ENCODE measurements at places on chromosomes 5 and 9.

DNA sequence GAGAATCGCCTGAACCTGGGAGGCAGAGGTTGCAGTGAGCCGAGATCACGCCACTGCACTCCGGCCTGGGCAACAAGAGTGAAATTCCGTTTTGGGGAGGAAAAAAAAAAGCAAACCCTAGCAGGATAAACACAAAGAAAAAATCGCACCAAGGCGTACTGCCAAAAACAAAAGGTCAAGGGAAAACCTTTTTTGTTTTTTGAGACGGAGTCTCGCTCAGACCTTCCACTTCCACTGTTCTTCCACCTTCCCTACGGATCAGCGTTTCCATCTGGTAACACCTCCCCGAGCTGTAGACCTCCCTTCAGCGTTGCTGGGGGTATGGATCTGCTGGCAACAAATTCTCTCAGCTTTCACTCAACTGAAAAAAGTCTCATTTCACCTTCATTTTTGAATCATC lies 20.1 kb upstream of the FCN2 start:
- no peak for DNase-seq

DNA sequence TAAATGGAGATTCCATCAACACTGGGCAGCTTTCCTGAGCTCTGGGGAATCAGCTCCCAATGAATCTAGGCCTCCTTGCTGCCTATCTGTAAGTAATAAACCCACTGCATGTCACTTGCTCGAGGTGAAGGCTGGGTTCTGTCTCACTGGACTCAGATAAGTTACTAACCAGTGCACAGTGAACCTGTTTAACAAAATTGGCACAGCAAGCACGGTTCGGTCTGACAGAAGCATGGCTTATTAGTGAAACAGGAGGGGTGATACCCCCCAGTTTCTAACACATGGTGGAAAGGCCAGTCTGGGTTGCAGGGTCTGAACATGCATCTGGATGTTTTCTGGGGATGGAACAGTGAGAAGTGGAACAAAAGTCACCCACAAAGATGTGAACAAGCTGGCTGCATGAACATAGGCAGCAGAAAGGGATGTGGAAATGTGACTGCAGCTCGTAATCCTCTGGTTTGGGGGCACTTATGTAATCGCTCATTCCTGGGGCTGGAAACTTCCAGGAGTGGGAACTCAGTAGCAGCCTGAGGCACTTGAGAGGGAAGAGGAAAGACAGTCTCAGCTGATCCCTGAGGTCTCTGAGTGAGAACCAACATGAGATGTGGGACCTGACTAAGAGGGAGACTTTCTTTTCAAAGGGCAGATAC lies 37.7 kb downstream of the UGT3A2 start:
- DNase-seq, result no peak

DNA sequence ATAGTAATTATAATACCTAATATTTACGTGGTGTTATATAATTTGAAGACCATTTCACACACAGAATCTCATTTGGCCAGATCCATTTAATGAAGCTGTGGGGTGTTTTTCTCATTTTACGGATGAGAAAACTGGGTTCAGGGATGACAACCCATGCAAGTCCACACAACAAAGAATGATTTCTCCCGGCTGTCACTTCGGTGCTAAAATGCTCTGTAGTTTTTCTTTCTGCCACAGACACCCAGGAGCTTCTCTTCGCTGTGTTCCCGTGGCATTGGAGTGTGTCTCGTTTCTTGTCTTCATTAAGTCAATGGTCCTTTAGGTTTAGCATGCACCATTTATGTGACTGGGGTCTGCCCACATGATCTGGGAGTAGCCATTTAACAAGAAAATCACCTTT lies 308.5 kb downstream of the ENC1 start:
- DNase-seq, result no peak

DNA sequence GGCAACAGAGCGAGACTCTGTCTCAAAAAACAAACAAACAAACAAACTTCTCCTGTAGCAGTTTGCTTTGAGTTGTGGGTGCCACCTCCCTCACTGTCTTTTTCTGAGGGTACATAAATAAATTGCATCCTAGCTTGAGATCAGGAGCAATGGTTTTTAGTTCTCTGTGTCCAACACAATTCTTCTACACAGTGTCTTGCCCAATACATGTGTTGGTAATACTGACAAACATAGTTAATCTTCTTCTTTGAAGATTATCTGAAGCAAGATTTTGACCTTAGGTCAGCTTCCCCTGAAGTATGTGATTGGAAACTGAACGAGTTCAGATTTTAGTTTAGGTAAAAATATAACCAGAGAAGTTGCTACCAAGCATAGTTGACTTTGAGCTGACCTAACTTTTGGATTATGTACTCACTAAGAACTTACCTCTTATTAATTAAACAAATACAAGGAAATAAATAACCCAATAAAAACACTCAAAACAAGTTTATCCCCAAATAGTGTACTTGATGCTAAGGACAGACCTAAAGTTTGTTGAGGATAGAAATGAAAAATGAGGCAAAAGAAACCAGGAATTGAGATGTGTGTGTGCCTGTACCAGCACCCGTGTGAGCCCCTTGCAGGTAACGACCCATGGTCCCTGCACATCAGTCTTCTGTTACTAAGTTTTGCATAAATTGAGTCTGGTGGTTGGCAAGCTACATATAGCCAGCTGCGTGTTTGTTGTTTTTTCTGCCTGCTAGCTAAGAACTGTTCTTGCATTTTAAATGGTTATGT lies 16.2 kb downstream of the TJP2 start:
- DNase-seq, result no peak

DNA sequence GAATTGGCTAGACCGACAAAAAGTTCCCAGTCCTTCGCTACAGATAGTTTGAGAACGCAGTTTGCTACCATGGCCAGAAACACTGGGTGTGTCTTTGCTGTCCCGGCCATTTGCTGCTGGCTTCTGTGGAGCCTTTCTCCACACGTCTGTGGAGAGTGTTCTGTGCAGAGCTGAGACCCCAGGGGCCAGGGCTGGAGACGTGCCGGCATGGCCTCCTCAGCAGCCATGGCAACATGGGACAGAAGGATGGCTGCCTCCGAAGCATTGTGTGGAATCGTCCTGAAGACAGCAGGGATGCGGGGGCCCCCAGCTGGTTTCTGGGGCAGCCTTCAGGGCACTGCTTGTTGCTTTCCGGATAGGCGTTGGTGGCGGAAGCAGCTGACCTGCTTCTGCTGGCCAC lies 142.8 kb downstream of the GADD45G start:
- DNase-seq, result no peak

DNA sequence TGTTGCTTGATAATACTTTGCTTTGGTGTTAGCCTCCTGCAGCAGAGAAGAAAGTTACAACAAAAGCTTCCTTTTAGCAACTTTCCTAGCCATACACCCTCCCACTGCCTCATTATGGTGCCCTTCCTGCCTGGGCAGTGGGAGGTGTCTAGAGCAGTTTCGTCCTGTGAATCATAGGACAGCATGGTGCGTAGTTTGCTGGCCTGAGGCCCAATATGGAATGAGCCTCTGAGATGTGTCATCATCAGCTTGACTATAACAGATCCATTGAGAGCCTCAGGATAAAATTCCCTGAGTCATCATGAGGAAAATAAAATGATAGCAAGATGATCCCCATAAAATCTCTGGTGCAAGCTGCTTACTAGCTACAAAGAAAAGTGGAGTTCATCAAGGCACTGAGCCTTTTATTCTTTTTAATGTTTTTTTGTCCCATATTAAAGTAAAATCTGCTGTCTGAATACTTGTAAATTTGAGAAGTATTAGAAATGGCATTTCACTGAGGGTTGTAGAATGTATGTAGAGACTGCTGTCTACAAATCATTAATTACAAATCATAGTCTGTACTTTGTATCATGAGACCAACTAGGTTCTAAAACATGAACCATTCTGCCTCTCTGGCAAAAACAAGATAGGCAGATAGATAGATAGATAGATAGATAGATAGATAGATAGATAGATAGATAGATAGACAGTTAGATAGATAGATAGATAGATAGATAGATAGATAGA lies 303.0 kb upstream of the PDE4D start:
- no peak for DNase-seq

DNA sequence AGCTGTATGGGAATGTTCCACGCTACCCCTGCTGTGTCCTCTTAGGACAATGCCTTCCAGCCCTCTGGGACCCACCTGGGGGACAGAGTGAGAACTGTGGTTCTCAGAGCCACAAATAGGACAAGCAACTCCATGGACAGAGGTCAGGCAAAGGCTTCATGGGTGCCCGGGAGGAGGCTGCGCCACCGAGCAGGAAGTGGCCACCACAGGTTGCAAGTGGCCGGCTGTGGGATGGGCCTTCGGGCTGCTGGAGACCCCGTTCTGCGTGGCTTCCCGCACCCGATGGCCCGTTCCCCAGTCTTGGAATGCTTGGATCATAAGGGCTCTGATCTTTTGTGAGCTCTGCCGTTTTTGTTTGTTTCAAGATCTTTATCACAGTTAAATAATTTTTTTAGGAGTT lies 118.8 kb downstream of the BOD1 start:
- no peak for DNase-seq

DNA sequence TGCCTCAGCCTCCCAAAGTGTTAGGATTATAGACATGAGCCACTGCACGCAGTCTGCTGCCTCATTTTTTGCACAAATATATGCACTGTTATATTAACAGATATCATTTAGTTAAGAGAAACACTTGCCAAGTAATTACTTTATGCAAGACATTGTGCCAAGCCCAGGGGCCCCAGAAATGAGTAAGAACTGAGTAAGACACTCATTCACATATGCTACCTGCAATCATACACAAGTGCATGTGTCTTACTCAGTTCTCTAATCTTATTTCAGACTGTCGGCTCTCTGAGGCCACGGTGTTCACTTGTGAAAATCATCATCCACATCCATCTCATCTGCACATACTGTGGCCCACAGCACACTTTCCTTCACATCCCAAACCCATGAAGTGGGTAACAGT lies 16.0 kb downstream of the TRAF1 start:
- no peak for DNase-seq

- no peak for DNase-seq
These were observed 1148.1 kb upstream of the ACO1 start for GRCh38 chr9:31236344-31236743.

DNA sequence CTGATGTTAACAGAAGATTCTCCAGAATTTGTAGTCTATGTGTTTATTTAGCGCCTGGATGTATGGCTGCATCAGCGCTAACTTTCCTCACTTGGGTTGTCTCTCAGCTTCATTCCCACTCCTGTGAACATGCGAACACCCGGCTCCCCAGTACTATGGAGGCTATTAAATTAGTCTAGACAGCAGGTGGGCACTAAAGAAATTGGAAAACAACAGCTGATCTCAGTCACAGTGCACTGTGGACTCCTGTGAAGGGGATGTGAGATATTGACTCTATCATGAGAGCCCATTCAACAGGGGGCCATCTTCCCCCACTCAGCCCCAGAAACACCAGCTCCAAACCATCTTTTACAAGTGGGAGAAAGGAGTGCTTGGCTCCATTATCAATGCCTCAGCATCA lies 471.0 kb downstream of the KDM4C start:
- DNase-seq, result no peak

DNA sequence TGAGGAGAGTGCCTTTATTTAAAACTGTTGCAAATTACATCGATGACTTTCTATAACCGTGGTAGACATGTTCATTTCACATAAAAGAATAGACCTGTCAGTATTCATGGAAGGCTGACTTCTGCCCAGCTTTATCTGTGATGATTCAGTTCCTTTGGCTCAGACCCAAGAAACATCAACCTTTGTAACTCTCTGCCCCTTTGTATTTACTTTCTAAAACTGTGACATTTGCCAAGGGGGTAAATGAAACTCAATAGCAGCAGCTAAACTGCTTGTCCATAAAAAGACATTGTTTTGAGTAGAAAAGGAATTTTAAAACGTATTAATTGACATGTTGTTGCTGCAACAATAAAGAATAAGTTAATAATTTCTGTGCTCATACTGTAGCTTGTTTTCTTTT lies 137.8 kb upstream of the ANKH start:
- no peak for DNase-seq

DNA sequence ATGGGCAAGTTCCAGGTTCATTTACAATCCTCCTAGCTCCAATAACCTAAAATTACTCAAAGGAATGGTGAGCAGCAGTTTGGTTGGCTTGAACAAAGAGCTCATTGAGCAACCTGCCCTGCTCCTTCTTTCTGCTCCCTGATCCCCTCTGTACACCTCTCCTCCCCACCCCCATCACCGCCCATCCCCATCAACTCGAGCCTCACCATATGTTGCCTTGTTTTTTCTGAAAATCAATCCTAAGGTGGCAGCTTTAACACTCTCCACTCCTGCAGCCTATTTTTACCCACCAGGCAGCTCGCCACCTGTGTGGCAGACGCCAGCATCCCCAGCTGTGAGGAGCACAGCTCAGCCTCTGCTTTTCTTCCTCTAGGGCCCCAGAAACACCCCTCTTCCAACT lies 533.4 kb upstream of the BRINP1 start:
- no peak for DNase-seq

DNA sequence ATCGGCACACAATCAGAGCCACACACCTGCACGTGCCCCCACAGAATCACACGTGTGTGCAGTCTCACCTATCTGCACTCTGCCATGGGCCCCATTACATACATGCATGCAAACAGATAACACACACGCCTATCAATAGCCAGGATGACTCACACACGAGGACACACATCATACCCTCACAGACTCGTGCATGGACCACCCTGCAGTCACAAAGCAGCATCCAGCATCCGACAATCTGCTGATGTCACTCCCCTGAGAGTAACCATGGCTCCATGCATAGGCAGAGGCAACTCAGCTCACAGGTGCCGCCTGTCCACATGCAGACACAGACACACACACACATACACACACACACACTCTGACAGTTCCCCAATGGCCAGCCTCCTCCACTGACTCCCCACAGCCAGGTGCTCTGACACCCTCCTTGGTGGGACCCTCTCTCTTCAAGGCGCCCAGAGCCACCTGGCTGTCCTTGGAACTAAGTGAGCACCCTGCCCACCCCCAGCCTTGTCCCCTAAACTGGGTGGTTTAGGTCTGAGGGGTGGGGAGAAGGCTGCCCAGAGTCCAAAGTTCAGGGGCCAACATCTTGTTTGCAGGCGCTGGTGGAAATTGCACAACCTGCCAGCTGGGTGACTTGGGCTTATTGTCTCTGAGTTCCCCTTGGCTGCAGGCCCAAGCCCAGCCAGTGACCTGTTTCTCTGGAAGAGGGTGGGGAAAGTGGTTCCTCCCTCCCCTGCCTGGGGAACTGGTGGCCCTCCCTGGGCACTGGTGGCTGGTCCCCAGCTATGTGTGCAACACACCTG lies 34.6 kb upstream of the NEK6 start:
- no peak for DNase-seq

DNA sequence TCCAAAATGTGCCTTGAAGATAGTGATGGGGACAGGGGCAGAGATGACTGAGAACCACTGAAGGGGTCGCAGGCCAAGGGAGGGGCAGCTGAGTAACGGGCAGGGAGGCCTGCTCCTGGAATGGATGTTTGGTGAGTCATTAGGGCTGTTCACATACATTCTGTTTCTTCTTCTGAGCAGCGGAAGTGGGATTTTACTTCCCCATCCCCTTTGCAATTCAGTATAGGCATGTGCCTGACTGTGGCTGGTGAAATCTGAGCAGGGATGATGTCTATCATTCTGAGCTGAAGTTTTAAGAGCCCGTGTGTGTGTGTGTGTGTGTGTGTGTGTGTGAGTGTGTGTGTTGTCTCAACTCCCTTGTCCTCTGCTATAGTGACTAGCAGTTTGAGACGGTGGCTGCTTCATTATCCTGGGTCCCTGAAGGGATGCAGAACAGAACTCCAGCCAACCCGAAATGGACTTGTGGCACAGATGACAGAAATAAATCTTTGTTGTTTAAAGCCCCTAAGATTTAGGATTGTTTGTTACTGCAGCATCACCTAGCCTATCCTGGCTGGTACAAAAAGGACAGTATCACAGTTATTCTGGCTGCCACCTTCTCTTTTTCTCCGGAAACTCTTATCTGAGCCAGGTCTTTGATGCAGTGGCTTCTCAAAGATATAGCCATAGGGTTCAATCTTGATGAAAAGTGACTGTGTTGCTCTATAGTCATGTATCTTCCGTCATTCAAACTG lies 29.2 kb upstream of the TGFBI start:
- no peak for DNase-seq

All from stimulated activated CD8-positive, alpha-beta memory T cell treated with anti-CD3 and anti-CD28 coated beads, Interleukin-15, amount 100 ng/mL, for 24 hours (primary cell).